ENCODE measurements at places on chromosomes 16 and 17.
A peak's percentile ranks its signal among the peaks of the same experiment; 100 is the strongest.

DNA sequence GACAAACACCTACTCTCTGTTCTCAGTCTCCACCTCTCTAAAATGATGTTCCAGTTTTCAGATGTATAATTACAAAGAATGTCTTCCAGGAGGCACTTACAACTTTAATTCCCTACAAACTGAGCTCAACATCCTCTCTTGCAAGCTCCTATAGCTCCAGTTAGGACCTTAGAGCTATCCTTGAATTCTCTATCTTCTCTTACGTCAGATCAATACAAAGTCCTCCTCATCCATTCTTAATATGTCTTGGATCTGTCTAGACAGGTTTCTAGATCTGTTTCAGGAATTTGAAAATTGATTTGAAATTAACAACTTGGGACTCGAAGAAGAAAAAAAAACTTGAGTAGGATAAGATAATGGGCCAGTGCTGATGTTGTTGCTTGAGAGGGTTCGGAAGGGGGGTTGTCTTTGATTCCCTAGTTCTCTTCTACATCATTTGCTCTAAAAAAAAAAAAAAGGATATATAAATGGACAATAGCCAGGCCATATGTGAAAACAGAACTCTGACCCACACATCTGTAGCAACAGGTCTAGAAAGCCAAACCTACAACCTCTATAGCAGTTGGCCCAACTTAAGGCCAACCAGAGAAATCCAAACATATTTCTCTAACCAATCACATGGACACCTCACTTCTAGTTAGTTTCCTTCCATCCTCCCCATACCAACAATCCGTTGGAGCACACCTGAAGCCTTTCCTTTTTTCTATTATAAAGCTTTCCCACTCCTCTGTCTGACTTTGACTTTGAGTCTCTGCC, 746 bp upstream of the APOH start:
- DNase-seq = no peak

DNA sequence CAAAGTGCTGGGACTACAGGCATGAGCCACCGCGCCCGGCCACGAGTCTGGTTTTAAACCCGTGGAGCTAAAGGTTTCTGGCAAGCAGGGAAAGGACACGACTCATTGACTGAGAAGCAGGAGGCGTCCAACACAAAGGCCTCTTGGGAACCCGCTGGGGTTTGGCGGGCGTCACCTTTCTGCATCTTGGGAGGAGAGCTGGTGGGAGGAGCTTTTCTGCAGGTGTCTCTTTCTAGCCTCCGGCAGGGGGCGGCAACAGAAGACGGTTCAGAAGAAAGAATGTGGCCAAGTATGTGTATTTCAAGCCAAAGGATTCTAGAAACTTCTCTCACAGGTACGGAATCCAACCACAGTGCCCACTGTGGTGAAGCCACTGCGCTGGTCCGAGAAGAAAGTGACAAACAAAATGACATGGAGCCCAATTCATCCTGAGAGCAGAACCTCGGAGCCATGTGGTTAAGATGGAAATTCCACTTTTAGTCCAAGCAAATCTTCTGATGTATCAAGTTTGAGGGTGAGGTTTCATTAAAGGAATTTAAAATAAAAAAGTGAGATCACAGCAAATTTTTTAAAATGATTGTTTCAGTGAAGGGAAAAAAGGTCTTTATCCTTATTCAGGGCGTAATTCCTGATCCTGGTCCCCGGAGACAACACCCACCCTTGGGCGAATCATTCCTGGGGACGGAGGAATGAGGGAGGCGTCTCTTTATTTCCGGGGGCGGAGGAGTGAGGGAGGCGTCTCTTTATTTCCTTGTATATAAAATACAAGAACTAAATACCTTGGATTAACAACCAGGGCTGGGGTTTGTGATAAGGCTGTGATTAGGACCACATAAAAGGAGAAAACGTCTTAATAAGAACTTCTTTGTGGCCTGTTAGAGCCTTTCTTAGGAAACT, 97.6 kb downstream of the MRM3 start:
- DNase-seq = peak; percentile 73

GRCh38 chr17:82101767-82102679, 4.0 kb upstream of the FASN start:
- DNase-seq = peak; percentile 98

GRCh38 chr17:64264891-64265290, 1.8 kb upstream of the TEX2 start:
- no peak for DNase-seq

Measured in left lobe of liver (tissue), 2 donors.